ENCODE measurements at places on chromosomes 16 and 17. TPM values are rescaled to one million over a fixed set of nuclear protein-coding genes. Genes with fewer than 3 reads are reported as not detected.

SHISA9 gene
- total RNA-seq = 4.7 TPM

RAB26 gene
- 0.65 TPM for total RNA-seq

CTF1 gene
- total RNA-seq = 6.8 TPM

GNGT2 gene
- not detected for total RNA-seq

EVPLL gene
- total RNA-seq = not detected

CCL7 gene
- not detected for total RNA-seq

KREMEN2 gene
- 0.81 TPM for total RNA-seq

OR3A3 gene
- not detected for total RNA-seq

CCL4L2 gene
- not detected for total RNA-seq

ACE gene
- total RNA-seq = 0.49 TPM

OR1G1 gene
- total RNA-seq = not detected
